Activated T-cell treated with anti-CD3 and anti-CD28 coated beads, Interleukin-2, amount 50 U/mL, for 72 hours (primary cell): ENCODE measurements at places on chromosomes 6 and 20.

GRCh38 chr6:22756365-22756764 is 187.0 kb downstream of the HDGFL1 start:
- no peaks in the 10 kb centered on the region for H3K4me1 ChIP-seq
- no peaks in the 10 kb centered on the region for H3K27me3 ChIP-seq
- H3K4me3 ChIP-seq, result no peak overlapping the region
- no peak for DNase-seq
- H3K27ac ChIP-seq, result no peak overlapping the region
- H3K36me3 ChIP-seq, result no peaks in the 10 kb centered on the region

DNA sequence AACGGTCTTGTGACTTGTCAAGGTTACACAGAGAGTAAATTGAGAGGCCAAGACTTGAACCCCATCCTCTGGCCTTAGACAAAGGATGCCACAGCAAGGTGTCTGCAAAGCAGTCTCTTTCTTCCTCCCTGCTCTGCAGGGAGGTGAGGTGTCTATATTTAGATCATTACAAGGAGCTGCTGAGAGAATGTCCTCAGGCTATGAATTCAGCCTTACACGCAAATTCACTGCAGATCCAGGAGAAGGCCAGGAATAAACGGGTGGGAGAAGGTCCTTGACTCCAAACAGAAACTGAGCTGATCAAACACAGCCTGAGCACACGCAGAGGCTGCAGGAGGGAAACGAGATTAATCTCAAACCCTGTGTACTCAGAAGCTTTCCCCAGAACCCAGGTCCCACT is 48.6 kb upstream of the PTPRT start:
- H3K27ac ChIP-seq, result no peak overlapping the region
- H3K4me1 ChIP-seq, result no peaks in the 10 kb centered on the region
- DNase-seq, result no peak
- H3K27me3 ChIP-seq, result no peaks in the 10 kb centered on the region
- no peaks in the 10 kb centered on the region for H3K36me3 ChIP-seq

DNA sequence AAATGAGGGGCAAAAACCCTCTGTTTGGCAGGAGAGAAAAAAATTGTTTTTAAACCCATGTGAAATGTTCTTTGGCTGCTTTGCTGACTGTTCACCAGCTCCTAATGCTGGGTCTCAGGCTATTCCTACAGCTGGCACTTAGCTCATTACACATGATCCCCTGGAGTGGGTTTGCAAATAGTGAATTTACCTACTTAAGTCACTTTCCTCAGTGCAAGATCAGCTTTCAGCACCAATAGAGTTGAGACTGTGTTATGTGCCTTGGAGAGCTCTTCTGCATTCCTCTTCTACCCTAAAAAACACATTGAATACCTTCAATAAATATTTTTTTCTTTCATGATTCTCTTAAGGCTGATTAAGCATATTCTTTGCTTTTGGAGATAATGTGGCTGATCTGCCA is 58.4 kb upstream of the PRDM1 start:
- H3K4me1 ChIP-seq, result peaks cover 32% of the 10 kb centered on the region
- DNase-seq, result no peak
- no peaks in the 10 kb centered on the region for H3K36me3 ChIP-seq
- peaks cover 42% of the 10 kb centered on the region for H3K27me3 ChIP-seq
- no peak overlapping the region for H3K4me3 ChIP-seq

DNA sequence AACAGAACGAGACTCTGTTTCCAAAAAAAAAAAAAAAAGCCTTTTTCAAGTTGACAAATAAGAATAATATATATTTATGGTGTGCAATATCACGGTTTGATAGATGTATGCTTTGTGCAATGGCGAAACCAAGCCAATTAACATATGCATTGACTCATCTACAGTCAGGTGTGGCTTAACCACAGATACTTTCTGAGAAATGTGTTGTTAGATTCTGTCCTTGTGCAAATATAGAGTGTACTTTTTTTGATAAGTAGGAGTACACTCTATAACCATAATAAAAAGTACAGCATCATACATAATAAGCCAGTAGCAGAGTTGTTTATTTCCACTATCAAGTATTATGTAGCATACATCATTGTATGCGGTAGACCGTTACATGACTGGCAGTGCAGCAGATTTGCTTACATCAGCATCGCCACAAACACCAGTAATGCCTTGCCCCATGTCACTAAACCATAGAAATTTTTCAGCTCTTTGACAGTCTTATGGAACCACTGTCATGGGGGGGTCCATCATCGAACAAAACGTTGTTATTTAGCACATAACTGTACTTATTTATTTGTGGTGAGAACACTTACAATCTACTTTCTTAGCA is 59.2 kb downstream of the TMEM170B start:
- no peaks in the 10 kb centered on the region for H3K36me3 ChIP-seq
- peaks cover 7% of the 10 kb centered on the region for H3K27me3 ChIP-seq
- no peak overlapping the region for H3K4me3 ChIP-seq
- no peaks in the 10 kb centered on the region for H3K4me1 ChIP-seq
- no peak overlapping the region for H3K27ac ChIP-seq
- no peak for DNase-seq

GRCh38 chr6:106512048-106512967 is 117.0 kb downstream of the RTN4IP1 start:
- H3K4me1 ChIP-seq, result peaks cover 61% of the 10 kb centered on the region
- peak; percentile 88 for DNase-seq
- H3K27ac ChIP-seq, result peak overlapping the region; percentile 94
- H3K4me3 ChIP-seq, result peak overlapping the region; percentile 94

DNA sequence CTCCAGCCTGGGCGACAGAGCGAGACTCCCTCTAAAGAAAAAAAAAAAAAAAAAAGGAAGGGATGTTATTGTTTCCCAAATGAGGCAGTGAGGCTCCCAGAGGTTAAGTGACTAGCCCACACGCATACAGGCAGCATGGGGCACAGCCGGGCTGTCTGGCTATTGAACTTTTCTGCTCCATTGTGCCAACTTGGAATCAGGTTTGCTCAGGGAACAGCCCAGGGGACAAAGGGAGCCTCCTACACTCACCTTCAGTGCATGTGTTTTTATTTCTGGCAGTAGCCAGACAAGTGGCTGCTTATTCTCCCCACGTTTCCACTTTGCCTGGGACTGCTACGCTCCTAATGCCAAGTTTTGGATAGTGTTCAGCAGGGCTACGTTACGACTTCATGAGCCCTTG is 10.7 kb downstream of the ETV7 start:
- H3K36me3 ChIP-seq, result no peaks in the 10 kb centered on the region
- no peak overlapping the region for H3K4me3 ChIP-seq
- no peak overlapping the region for H3K27ac ChIP-seq
- no peaks in the 10 kb centered on the region for H3K4me1 ChIP-seq
- no peaks in the 10 kb centered on the region for H3K27me3 ChIP-seq

- H3K4me1 ChIP-seq, result peaks cover 6% of the 10 kb centered on the region
- H3K27ac ChIP-seq, result no peak overlapping the region
- DNase-seq, result no peak
- no peak overlapping the region for H3K4me3 ChIP-seq
Observed at GRCh38 chr6:40582892-40583291, 4.3 kb downstream of the LRFN2 start.

- no peaks in the 10 kb centered on the region for H3K4me1 ChIP-seq
- no peaks in the 10 kb centered on the region for H3K36me3 ChIP-seq
- no peak for DNase-seq
- H3K27me3 ChIP-seq, result peaks cover 32% of the 10 kb centered on the region
- no peak overlapping the region for H3K4me3 ChIP-seq
- H3K27ac ChIP-seq, result no peak overlapping the region
Observed at GRCh38 chr20:3734111-3734843, 1.8 kb downstream of the HSPA12B start.

DNA sequence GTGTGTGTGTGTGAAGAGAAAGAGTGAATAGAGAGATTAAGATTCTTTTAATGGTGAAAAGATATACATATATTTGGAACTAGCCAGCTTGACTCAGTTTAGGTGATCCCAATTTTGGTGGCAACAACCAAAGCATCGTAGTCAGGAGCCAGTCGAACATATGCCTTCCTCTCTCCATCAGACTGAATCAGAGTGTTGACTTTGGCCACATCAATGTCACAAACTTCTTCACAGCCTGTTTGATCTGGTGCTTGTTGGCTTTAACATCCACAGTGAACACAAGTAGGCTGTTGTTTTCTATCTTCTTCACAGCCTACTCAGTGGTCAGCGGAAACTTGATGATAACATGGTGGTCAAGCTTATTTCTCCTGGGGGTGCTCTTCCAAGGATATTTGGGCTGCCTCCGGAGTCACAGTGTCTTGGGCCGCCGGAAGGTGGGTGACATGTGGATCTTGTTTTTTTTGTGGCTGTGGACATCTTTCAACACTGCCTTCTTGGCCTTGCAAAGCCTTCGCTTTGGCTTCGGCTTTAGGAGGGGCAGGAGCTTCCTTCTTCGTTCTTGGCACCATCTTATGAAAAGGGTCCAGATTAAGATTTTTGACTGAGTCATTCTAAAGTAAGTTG is 3.4 kb downstream of the HLA-F start:
- H3K36me3 ChIP-seq, result peaks cover 31% of the 10 kb centered on the region
- no peak for DNase-seq
- H3K27me3 ChIP-seq, result no peaks in the 10 kb centered on the region
- no peak overlapping the region for H3K27ac ChIP-seq
- H3K4me1 ChIP-seq, result peaks cover 60% of the 10 kb centered on the region

GRCh38 chr6:112253841-112254816 is at the start of gene LAMA4:
TSS of gene LAMA4 (minus strand) at chr6:112254567. CDS start at chr6:112254150, 417 bp downstream.
- peaks cover 2% of the 10 kb centered on the region for H3K36me3 ChIP-seq
- peaks cover 57% of the 10 kb centered on the region for H3K27me3 ChIP-seq
- H3K4me1 ChIP-seq, result peaks cover 16% of the 10 kb centered on the region
- peak within 1 kb of the TSS; percentile 71 for H3K4me3 ChIP-seq

- no peak overlapping the region for H3K4me3 ChIP-seq
- no peak for DNase-seq
- H3K36me3 ChIP-seq, result no peaks in the 10 kb centered on the region
- no peaks in the 10 kb centered on the region for H3K4me1 ChIP-seq
- no peak overlapping the region for H3K27ac ChIP-seq
- no peaks in the 10 kb centered on the region for H3K27me3 ChIP-seq
Observed at GRCh38 chr20:60215816-60216730, 257.9 kb downstream of the CDH26 start.

GRCh38 chr6:64330694-64331307 is 695.2 kb downstream of the PHF3 start:
- DNase-seq, result peak; percentile 36
- H3K4me3 ChIP-seq, result no peak overlapping the region
- H3K36me3 ChIP-seq, result no peaks in the 10 kb centered on the region
- no peaks in the 10 kb centered on the region for H3K4me1 ChIP-seq

DNA sequence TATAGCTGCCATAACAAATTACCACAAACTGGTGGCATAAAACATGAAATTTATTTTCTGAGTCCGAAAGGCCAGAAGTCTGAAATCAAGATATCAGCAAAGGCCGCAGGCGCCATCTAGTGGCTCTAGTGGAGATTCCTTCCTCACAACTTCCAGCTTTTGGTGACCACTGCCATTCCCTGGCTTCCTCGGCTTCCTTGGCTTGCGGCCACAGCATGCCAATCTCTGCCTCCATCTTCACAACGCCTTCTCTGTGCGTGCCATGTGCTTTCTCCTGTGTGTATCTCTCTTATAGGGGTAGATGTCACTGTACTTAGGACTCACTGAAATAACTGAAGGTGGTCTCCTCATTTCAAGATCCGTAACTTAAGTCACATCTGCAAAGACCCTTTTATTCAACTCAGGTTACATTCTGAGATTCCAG is 5.4 kb upstream of the PLAGL1 start:
- H3K36me3 ChIP-seq, result peaks cover 1% of the 10 kb centered on the region
- peaks cover 4% of the 10 kb centered on the region for H3K4me1 ChIP-seq

- peak; percentile 71 for DNase-seq
- no peaks in the 10 kb centered on the region for H3K36me3 ChIP-seq
- H3K4me3 ChIP-seq, result no peak overlapping the region
- peaks cover 40% of the 10 kb centered on the region for H3K27me3 ChIP-seq
Observed at GRCh38 chr6:53484476-53485280, 60.2 kb downstream of the GCLC start.

GRCh38 chr6:47733879-47734558 is 35.6 kb downstream of the ADGRF4 start:
- no peak overlapping the region for H3K27ac ChIP-seq
- H3K4me3 ChIP-seq, result no peak overlapping the region
- DNase-seq, result no peak
- H3K4me1 ChIP-seq, result peaks cover 12% of the 10 kb centered on the region

GRCh38 chr20:51531141-51531710 is 11.3 kb downstream of the NFATC2 start:
- peak; percentile 89 for DNase-seq
- H3K27ac ChIP-seq, result peak overlapping the region; percentile 97
- peaks cover 7% of the 10 kb centered on the region for H3K36me3 ChIP-seq
- H3K4me3 ChIP-seq, result peak overlapping the region; percentile 96

DNA sequence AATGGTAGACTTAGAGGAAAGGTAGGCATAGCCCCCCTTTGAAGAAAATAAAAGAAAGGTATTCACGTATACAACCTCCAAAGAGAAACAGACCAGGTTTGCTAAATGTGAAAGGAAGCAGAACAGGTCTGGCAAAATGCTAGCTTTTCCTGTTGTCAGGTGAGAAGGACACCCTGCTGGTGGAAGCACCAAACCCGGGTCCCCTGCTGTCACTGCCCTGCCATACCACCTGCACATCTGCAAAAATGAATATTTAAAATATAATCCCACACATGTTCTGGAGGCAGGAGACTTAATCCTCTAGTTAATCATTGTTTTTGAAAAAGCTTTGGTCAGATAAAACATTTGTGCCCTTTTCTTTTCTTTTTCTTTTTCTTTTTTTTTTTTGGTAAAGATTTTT is 48.9 kb upstream of the OLIG3 start:
- no peak for DNase-seq
- no peaks in the 10 kb centered on the region for H3K36me3 ChIP-seq
- H3K4me3 ChIP-seq, result no peak overlapping the region
- peaks cover 20% of the 10 kb centered on the region for H3K4me1 ChIP-seq

DNA sequence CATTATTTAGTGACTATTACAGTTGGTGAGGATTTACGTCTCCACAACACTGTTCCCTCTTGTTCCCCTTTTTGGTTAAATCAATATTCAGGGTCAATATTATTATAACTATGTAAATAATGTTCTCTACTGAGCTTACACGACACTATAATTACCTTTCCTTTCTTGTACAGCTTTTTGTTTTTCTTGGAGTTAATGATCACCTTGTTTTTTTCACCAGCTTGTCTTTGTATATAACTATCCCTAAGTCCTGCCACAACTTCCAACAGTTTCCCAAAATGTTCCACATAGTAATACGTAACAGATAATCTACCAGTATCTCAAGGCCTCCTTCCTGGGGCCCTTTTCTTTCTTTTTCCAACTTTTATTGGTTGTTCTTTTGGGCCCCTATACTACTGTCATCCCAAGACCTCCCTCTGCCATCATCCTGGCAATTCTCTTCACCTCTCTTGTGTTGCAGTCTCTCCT is 142.0 kb upstream of the SOX4 start:
- H3K27ac ChIP-seq, result no peak overlapping the region
- DNase-seq, result no peak
- H3K4me3 ChIP-seq, result no peak overlapping the region
- H3K4me1 ChIP-seq, result no peaks in the 10 kb centered on the region

GRCh38 chr20:39835130-39835842 is 853.8 kb downstream of the MAFB start:
- H3K27me3 ChIP-seq, result no peaks in the 10 kb centered on the region
- H3K4me3 ChIP-seq, result no peak overlapping the region
- no peak for DNase-seq
- no peak overlapping the region for H3K27ac ChIP-seq
- H3K4me1 ChIP-seq, result no peaks in the 10 kb centered on the region

- H3K27me3 ChIP-seq, result no peaks in the 10 kb centered on the region
- DNase-seq, result no peak
- no peaks in the 10 kb centered on the region for H3K4me1 ChIP-seq
- peaks cover 2% of the 10 kb centered on the region for H3K36me3 ChIP-seq
- no peak overlapping the region for H3K4me3 ChIP-seq
Observed at GRCh38 chr6:144519426-144519825, 234.3 kb downstream of the UTRN start.

- no peak for DNase-seq
- H3K36me3 ChIP-seq, result peaks cover 3% of the 10 kb centered on the region
- peak overlapping the region; percentile 48 for H3K27ac ChIP-seq
Observed at GRCh38 chr6:169371344-169372127, 117.9 kb upstream of the THBS2 start.
